IMR-90 (cell line): ENCODE measurements at places on chromosomes 1 and 21. TPM values are rescaled to one million over a fixed set of nuclear protein-coding genes. Genes with fewer than 3 reads are reported as not detected.

Gene GPATCH3
- total RNA-seq: 5.2 and 6.1 TPM in 2 replicates

Gene TCHH
- not detected in 2 replicates for total RNA-seq

Gene NOC2L
- 105 and 106 TPM in 2 replicates for total RNA-seq

DNA sequence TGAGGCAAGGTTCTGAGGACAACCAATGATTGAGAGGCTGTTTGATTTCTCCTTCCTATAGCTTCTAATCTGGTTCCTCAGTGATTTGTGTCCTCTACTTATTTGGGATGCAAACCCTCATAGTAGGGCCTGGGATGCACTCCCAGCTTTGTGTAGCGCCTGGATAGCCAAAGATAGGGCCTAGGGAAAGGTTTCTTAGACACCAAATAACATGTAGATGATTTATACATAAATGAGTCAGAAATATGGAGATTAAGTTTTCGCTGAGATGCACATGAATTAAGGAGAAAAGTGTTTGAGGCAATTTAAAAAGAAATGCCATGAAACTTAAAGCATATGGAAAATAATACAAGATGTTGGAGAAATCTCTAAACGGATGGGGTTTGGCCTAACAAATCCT is 66.0 kb upstream of the LMO4 start:
- H3K4me1 ChIP-seq: no peaks in the 10 kb centered on the region
- H3K27me3 ChIP-seq: no peaks in the 10 kb centered on the region; the same call in none of the 2 replicates
- no peak for DNase-seq

DNA sequence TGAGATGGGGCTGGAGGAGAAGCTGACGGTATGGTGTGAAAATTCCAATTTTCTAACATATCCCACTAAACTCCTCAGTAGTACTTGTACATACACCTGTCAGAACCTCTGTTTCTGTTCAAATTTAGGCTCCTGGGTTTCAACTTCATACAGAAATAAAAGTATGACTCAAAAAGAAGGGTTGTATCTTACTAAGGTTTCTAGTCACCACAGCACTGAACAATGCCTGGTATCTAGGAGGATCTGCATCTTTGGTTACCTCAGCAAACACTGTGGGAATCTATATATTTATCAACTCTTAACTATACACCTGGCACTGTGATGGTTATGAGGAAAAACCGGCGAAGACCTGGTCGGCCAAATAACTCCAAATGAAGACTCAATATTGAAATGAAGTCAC is 13.8 kb downstream of the RBM34 start:
- no peak overlapping the region for H3K27ac ChIP-seq
- H3K4me3 ChIP-seq: no peak overlapping the region
- H3K36me3 ChIP-seq: peaks cover 49% of the 10 kb centered on the region
- no peaks in the 10 kb centered on the region for H3K4me1 ChIP-seq
